ENCODE measurements at places on chromosomes 7 and 10.
A peak's percentile ranks its signal among the peaks of the same experiment; 100 is the strongest.

DNA sequence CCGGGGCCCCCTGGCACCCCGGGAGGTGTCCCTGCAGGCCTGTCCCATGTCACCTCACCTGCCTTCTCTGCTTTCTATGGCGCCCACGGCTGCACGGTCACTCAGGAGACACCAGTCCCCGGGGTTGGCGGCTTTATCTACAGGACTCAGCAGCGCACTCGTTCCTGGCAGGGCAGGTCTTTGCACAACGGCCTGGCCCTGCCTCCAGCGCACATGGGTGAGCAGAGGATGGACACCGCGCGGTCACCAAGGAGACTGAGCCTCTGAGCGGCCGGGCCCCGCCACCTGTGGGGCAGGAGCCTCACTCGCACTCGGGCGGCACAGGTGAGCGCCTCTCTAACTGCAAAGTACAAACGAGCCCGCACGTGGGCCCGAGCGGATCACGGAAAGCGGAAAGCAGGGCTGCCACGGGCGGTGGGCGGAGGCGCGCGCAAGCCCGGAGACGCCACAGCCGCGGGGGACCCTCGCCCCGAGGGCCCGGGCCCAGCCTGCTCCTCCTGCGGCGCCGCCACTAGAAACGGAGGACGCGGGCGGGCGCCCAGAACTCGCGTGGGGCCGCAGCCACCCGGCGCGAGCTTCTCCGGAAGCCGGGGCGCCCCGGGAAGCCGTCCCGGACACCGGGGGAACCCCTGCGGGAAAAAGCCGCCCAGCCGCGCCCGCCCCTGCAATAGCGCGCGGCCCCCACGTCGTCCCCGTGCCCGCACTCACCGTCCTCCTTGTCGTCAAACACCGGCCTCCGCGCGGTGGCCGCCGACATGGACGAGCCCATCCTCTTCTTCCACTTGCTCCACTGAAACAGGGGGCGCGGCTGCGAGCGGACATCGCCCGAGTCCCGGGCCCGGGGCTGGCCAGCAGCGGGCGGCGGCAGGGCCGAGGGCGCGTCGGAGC is 642 bp downstream of the STK32C start:
- H3K4me3 ChIP-seq, result peak overlapping the region; percentile 85
- peak; percentile 34 for DNase-seq
- H3K27ac ChIP-seq, result no peak overlapping the region
- peaks cover 9% of the 10 kb centered on the region for H3K4me1 ChIP-seq
- peaks cover 2% of the 10 kb centered on the region for H3K27me3 ChIP-seq
- H3K36me3 ChIP-seq, result no peaks in the 10 kb centered on the region

DNA sequence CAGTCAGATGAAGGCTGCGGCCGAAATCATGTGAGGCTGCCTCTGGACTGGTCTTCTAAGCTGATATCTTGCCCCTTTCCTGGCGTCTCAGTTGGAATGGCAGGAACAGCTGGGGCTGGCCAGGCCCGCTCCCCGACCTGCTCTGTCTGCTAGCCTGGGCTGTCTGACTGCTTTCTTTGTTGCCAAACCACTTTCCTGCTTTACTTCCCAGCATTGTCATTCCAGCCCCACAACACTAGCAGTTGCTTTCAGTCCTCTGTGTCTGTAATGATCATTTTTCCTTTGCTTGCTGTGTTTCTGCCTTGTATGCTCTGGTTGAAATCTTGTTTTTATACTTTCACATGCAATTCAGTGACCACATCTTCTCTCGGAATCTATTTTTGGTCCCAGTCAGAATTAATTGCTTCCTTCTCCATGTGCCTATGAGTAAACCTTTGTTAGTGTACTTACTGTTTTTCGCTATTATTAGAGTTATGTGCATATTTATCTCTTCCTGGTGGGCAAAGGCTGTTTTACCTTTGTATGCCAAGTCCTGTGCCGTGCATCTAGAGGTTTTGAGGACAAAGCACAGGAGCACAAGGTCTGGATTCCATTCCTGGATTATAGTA is 21.6 kb downstream of the PRPF18 start:
- H3K4me3 ChIP-seq, result no peak overlapping the region
- no peak overlapping the region for H3K27ac ChIP-seq
- no peak for DNase-seq
- H3K4me1 ChIP-seq, result no peaks in the 10 kb centered on the region
- peaks cover 32% of the 10 kb centered on the region for H3K36me3 ChIP-seq
- H3K27me3 ChIP-seq, result no peaks in the 10 kb centered on the region

GRCh38 chr10:20686015-20686635 is 211.0 kb downstream of the NEBL start:
- no peak overlapping the region for H3K27ac ChIP-seq
- no peaks in the 10 kb centered on the region for H3K27me3 ChIP-seq
- H3K4me1 ChIP-seq, result no peaks in the 10 kb centered on the region
- H3K4me3 ChIP-seq, result no peak overlapping the region

- peak overlapping the region; percentile 38 for H3K4me3 ChIP-seq
- peaks cover 12% of the 10 kb centered on the region for H3K4me1 ChIP-seq
- no peaks in the 10 kb centered on the region for H3K36me3 ChIP-seq
- peak; percentile 80 for DNase-seq
These were observed 1.1 kb upstream of the GPER1 start for GRCh38 chr7:1086588-1087464.

GRCh38 chr10:33179067-33179466 is 155.4 kb downstream of the NRP1 start:
- H3K27ac ChIP-seq, result no peak overlapping the region
- no peak overlapping the region for H3K4me3 ChIP-seq
- DNase-seq, result no peak
- H3K36me3 ChIP-seq, result no peaks in the 10 kb centered on the region

All from activated naive CD4-positive, alpha-beta T cell treated with anti-CD3 and anti-CD28 coated beads for 36 hours (primary cell).